SIG-M5 (cell line): ENCODE measurements at places on chromosomes 1 and 21.

DNA sequence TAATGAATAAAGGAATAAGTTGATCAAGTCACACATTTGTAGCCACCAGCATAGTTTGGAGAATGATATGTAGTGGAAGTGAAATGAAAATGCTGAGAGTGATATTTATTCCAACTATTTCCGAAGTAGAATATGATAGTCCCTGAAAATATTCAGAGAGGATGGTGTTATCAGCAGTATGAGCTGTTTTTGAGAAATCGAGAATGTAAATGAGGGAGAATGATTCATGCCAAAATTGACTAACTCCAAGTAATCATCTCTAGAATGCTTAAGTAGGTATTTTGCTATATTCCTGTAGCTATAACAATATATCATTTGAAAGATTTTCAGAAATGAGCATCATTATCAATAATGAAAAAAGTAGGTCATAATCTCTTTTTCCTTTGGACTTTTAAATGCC is 178.9 kb downstream of the PDE4B start:
- DNase-seq, result no peak

- no peak for DNase-seq
Observed at GRCh38 chr1:10074852-10075730, 42.3 kb downstream of the UBE4B start.

DNA sequence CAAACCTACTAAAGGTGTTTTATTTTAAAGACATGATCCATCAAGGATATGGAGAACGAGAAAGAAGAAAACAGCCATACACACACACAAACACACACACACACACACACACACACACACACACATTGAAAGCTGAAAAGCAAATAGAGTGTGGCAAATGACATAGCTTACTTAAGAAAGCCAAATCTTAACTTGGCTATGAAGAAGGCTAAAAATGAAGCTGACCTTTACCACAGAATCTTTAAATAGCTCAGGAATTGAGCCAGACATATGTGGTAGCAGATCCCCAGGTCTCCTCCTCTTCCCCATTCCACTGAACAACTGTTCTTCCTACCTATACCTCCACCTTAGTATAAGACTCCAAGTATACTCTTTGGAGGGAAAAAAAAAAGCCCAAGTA is 185.6 kb downstream of the CLEC20A start:
- DNase-seq, result no peak

DNA sequence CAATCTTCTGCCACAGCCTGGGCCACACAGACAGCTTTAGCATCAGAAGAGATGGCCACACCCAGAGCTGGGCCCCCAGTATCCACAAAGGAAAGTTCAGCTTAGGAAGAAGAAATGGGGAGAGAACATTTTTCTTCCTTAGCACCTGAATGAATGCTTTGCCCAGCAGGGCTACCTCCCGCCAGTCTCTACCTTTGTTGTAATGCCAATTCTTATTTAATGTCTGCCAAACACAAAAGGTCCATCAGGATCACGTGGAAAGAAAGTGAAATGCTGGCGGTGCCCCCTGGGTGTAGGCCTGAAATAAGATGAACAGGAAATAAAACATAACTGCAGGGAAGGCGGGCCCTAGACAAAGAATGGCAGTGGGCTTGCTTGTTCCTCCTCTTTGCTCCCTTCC is 125.6 kb downstream of the CACNA1E start:
- DNase-seq, result no peak

- no peak for DNase-seq
Observed at GRCh38 chr1:231207437-231207836, 33.6 kb upstream of the GNPAT start.

- no peak for DNase-seq
Observed at GRCh38 chr1:235473806-235474205, 30.4 kb downstream of the B3GALNT2 start.

- no peak for DNase-seq
Observed at GRCh38 chr1:15191770-15192169, 38.2 kb downstream of the TMEM51 start.

GRCh38 chr21:15306271-15306670 is 241.5 kb upstream of the NRIP1 start:
- no peak for DNase-seq

DNA sequence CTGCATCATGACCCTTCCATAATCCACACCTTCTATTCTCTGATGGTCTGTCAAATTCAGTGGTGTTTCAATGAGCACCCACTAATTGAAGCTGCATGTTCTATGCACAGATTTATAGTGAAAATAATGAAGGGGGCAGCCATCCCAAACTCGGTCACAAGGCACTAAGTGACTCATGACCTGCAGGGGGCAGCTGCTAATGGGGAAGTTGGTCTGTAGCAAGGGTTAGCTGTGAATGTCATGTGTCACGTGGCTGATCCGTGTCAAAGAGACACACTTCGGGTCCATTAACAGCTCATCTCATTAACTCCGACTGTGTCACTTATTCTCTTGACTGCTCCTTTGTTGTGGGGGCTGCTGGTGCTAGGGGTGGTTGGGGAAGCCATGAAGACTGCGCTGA is 306.6 kb downstream of the PCP4 start:
- DNase-seq, result no peak

DNA sequence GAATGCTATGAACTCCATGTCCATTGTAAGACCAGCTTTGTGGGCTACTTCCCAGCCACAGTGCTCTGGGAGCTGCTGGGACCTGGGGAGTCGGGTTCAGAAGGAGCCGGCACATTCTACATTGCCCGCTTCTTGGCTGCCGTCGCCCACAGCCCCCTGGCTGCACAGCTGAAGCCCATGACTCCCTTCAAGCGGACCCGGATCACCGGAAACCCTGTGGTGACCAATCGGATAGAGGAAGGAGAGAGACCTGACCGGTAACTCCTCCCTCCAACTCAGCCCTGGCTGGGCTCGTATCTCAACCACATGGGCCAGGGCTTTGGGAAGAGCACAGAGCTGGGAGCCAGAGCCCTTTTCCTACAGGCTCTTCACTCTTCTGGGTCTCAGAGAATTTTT is 15.4 kb downstream of the MOV10 start:
- DNase-seq, result no peak

DNA sequence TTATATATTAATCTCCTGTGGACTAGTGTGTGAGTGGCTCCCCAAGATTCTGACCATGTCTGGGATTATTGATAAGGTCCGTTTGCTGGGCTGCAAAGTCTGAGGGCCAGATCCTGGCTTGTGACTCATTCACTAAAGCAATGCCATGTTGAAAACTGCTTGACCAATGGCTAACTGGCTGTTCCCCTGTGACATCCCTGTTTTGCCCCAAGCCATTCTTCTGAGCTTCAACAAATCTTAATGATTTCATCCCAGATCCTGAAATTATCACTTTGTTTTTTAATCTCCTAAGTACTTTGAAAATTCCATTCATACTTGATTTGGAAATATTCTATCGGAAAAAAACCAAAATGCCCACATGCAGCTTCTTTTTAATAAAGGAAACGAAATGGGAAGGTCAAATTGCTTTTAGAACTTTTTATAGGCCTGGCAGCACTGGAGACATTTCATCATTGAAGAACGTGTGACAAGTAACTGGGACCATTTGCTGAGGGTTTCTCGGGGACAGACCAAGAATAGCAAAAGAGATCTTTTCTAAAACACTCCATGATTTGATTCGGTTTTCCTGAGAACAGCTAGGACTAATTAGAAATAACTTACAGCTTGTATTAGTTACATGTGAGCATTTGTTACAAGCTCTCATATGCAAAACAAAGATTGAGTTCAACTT is 121.3 kb downstream of the TGFB2 start:
- no peak for DNase-seq

- DNase-seq, result no peak
Observed at GRCh38 chr21:45555251-45555556, 13.0 kb upstream of the SLC19A1 start.

DNA sequence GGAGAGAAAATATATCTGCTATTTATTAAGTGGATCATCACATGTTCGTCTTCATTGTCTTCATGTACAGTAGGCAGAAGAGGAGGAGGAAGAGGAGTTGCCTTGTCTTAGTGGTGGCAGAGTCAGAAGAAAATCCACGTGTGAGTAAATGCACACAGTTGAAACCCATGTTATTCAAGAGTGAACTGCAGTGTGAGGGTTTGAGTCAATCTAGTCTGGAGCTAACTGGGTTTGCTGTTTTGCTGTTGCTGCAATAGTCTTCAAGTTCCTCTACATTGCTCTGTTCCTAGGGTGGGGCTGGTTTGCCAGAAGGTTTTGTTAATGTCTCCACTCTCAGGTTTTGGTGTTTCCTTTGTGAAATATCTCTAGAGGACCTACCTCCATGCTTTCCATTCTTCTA is 3.1 kb upstream of the CD1A start:
- DNase-seq, result no peak

- DNase-seq, result no peak
Observed at GRCh38 chr21:44418108-44418875, 37.0 kb upstream of the LRRC3 start.

DNA sequence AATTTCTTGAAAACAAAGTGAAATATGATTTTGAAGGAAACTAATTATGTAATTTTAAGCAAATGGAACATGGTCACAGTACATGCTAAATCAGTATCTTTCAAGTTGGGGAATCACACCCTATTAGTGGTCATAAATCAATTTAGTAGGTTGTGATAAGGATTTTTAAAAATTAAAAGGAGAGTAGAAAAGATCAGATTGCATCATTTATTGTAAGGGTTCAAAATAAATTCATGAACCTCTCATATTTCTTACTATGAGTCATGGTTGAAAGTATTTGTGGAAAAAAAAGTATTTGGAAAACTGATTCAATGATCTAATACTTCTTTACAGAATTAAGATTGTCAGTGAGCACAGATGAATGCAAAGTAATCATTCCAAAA is 14.6 kb downstream of the ADSS2 start:
- DNase-seq, result no peak

GRCh38 chr1:183063349-183063748 is 40.1 kb downstream of the LAMC1 start:
- DNase-seq, result no peak

DNA sequence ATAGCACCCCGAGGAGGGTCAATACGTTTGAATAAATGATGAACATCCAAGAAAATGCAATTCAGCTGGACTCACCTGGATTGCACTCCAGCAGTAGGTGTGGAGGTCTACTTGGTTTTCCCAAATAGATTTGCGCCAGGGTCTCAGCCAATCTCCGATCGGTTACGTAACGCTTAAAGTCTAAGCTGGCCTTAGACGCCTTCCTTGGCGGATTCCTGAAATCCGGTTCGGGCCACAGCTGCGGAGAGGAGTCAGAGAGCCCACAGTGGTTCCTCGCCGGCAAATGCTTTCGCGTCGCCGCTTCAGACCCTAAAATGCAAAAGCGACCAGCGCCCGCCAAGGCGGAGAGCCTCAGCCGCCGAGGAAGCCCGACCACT is 322 bp downstream of the TFB2M start:
- DNase-seq, result no peak

DNA sequence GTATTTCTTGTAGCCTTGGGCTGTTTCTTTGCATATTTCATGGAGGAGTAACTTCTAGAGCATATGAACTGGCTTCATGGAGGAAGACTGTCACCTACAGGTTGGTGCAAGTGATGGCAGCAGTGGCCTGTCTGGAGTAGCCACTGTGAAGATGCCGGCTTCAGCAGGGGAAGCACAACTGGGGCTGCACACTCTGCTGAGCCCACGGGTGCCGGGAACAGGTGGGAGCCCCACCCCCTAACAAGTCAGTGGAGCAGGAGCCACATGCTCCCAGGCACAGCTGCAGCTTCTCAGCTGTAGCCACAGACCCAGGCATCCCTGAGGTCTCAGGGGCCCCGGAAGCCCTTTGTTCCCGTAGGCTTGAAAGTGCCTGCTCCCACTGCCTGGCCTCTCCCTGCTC is 43.2 kb upstream of the C1orf185 start:
- no peak for DNase-seq

DNA sequence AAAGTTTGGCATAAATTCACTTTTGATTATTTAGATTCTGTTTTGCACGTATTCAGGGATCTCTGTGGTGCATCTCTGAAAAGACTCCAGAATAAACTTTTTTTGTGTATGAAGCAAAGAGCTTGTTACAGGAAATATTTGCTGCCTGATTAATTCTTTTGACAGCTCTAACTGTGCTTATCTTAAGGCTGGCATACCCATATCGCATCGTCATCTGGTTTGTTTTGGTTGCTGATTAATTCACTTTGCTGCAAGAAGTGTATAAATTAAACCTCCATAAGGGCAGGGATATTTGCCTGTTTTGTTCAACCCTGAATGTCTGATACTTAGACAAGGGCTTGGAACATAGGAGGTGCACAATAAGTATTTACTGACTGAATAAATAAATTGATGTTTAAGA is 17.5 kb upstream of the DUSP10 start:
- no peak for DNase-seq

DNA sequence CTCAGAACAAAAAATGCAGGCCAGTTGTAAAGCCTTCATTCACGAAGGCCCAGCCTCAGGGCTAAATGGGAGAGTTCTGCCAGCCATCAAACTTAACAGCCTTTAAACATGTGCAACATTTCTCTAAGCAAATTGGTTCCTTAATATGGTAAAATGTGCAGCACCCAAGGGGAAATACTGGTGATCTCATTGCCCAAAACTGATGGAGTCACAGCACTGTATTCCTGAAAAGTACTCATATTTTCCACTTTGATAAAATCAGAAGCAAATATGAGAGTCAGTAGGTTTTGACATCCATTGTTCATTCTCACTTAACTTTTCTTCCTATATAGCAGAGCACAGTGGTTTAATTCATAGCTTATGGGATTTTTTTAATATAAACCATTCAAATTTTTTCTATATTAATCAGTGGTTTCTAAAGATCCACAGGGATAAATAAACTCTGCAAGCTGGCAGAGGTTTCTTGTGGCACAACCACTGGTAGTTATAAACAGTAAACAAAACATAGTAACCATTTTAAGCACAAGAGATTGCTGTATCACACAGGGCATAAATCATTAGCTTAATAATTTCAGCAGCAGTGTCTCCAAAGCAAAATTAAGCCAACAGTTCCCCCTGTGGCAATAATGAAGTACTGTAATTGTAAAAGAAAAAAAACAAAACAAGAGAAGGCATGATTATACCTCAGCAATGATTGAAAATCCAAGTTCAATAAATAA is 106.9 kb upstream of the LYPLAL1 start:
- no peak for DNase-seq

- DNase-seq, result no peak
Observed at GRCh38 chr1:204736836-204737235, 51.3 kb upstream of the LRRN2 start.

DNA sequence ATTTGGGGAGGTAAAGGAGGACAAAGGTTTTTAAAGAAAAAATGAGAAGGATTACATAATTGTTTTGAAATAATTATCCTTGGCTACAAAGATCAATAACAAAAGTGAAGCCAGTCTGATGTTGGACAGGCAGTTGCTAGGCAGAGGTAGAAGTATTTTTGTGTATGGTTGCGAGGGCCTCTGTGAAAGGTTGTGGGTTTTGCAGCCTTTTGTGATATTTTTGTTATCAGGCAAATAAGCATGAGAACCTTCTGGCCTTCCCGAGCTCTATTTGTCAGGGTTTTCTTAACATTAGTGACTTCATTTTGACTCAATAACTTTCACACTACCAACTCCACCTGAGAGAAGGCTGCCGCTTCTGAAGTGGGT is 39.2 kb downstream of the CAPN9 start:
- no peak for DNase-seq

GRCh38 chr1:180366371-180367068 is 135.9 kb downstream of the ACBD6 start:
- no peak for DNase-seq
